ENCODE measurements at places on chromosomes 6 and 20.

- no peak for DNase-seq
These were observed 237.7 kb upstream of the RAB32 start for GRCh38 chr6:146305951-146306350.

DNA sequence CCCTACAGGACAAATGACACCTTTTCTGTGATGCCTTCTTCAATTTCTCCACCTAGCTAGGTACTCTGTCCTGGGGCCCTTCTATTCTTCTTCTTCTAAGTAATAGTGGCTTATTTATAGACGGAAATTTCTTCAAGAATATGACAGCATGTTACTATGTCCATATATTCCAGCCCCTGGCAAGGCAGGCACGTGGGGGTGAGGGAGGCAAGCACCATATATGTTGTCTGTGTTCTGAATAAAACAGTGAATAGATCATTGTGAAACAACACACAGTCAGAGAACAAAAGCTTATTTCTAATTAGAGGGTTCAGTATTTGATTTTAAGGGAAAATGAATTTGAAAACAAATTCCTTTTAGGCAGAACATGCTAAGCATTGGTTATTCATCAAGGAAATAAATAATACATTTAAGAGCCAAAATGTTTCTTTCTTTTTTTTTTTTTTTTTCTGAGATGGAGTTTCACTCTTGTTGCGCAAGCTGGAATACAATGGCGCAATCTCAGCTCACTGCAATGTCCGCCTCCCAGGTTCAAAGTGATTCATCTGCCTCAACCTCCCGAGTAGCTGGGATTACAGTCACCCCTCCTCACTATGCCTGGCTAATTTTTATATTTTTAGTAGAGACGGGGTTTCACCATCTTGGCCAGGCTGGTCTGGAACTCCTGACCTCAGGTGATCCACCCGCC, 6.2 kb downstream of the HEBP2 start:
- DNase-seq = no peak

- DNase-seq = no peak
These were observed 118.1 kb downstream of the IRF4 start for GRCh38 chr6:509676-510075.

DNA sequence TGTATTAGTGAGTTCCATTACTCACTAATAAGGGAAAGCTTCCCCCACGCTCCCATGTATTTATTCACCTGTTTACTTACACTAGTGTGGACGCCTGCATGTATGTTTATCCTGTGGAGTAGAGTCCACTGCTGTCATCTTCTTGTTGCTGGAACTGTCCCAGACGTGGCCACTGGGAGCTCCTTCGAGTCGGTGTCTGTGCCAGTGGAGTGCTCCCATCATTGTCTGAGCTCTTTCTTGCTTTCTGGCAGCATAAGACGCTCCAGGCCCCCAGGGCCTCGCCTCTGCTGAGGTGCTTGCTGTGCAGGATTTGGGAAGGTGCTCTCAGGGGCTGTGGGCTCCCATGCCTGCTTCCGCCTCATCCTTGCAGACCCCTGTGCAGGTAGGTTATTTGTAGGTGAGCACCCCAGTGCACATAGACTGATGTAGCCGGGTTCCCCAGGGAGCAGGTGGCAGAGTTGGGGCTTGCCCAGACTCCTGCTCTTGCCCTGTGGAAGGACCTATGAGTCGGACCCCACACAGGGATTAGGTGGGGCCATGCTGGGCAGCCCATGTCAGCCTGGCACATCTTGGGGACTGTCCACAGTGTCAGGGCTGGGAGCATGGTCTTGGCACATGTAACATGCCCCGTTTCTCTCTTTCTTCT, 16.6 kb downstream of the PHACTR3 start:
- no peak for DNase-seq

GRCh38 chr6:135144673-135145062, 36.4 kb upstream of the MYB start:
- no peak for DNase-seq

DNA sequence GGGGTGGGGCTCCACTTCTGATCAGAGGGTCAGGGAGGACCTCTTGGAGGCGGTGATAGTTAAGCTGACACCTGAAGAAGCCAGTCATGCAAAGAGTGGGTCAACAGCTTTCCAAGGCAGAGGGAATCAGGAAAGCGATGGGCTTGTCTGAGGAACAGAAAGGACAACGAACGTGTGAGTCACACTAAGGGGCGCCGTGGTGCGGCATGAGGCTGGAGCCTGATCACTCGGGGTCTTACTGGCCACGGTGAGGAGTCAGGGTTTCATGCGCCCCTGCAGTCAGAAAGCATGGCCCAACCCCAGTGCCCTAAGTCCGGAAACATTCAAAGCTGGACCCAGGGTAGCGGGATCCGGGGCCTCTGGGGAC, 50.6 kb upstream of the SLC32A1 start:
- DNase-seq = no peak

DNA sequence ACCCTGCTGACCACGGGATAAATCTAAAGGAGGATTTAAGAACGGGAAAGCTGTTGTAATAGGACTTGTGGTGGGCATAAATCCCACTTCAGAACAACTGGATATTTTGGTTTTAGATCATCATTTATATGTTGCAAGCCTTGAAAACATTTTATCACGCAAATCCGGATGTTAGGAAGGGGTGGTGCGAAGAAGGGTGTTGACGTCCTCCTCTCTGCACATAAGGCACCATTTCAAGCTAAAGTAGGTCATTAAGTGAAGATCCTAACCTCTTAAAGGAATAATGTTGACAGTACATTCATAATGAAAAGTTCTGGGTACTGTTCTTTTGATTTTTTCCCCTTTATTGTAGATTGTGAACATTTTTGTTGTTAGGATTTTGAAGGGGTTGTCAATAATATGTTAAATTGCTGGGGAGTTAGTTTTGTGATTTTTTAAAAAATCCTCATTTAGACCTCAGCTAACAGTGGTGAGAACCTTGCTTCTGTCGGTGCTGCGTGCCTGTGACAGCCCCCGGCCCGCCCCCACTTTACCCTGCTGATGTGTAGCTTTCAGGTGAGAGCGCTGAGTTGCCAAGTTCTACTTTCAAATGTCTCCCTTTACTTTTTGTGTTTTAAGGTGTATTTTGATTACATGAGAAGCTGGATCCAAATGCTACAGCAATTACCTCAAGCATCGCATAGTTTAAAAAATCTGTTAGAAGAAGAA, 88.8 kb downstream of the MAP3K4 start:
- no peak for DNase-seq

DNA sequence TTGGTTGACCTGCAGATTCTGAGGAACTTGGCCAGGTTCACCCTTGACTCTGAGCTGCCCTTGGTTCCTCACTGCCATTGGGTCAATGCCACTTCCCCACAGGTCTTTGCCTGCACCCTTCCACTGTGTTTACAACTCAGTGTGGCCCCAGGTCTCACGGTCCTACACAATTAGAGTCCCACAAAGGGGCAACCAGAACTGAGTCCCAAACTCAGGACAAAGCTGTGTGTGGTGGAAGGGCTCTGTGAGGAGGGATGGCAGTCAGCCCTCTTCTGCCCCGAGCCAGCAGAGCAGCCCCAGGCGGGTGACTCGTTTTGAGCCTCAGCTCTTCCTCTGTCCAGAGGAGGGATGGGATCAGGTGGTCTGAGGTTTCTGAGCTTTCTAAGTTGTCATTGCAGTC, 69.5 kb downstream of the NPEPL1 start:
- no peak for DNase-seq

GRCh38 chr6:134201716-134202115, 116.2 kb downstream of the SGK1 start:
- DNase-seq = no peak

DNA sequence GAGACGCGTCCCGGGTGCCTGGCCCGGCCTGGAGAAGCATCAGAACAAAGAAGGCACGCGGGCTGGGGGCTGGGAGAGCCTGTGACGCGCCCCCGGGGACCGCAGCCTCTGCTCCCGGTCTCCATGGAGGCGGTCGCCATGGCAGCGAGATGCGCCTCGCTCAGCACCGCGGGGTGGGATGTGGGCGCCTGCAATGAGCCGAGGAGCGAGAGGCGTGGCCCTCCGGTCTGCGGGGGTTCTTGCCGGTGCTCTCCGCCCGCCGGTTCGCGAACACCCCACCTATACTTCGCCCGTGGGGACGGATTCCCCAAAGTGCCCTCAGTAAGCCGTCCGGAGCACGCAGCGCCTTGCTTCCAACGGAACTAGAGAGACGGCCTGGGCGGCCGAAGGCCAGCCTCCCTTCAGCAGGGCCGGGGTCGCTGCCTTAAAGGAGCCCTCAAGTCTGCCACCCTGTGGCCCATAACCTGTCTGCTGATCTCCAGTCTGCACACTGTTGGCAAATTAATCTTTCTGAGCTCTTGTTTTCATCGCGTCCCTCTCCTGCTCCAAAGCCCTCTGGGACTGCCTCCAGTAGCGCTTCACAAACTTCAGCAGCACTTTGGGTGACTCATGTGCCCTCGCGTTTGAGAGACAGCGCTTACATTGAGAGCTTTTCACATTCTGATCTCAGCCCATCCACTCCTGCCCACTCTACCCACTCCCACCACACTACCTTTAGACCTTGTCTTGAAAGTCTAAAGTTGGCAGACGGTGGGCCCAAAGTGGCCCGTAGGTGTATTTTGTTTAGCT, 983 bp upstream of the ADISSP start:
- peak; percentile 58 for DNase-seq

- no peak for DNase-seq
These were observed 94.7 kb upstream of the PLCB4 start for GRCh38 chr20:8974009-8974708.

- DNase-seq = no peak
These were observed 20.0 kb downstream of the PDE10A start for GRCh38 chr6:165643015-165643414.

- DNase-seq = no peak
These were observed 148.7 kb upstream of the TCF21 start for GRCh38 chr6:133740218-133740617.

- no peak for DNase-seq
These were observed 241.6 kb upstream of the BTBD3 start for GRCh38 chr20:11675920-11676629.

DNA sequence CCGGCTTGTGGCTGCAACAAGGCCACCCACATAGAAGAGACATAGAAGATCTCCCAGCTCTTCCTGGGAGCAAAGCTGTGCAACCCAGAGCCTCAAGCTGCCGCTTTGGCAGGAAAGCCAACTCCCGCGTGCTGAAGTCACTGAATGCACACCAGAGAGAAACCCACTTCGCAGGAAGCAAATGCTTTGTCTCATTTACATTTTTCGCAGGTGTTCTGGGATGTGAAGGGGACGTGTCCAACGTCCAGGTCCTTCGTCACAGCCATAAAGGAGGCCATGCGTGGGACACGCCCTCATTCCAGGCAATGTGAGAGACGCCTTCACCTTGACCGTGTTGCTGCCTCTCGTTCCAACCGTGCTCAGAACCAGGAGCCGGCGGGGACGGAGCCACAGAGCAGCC, 24.4 kb downstream of the KCNQ2 start:
- DNase-seq = no peak

DNA sequence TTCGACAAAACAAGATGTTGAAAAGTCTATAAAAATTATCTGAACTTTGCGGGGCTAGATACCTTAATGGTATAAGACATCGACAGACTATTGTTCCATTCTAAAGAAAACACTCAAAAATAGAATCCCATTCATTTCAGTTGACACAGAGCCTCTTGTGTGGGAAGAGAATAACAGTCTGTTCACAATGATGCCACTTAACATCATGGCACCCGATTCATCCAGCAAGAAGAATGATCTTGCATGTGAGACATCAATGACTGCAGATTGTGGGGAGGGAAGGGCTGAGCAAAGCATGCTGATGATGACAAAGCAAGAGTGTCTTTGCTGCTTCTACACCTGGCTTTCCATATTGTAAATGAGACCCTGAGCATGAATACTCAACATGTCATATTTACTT, 49.7 kb upstream of the ARMH2 start:
- no peak for DNase-seq

GRCh38 chr20:48864738-48865318, 37.0 kb upstream of the PREX1 start:
- DNase-seq = no peak

GRCh38 chr6:112024464-112024863, 29.4 kb upstream of the CCN6 start:
- no peak for DNase-seq

- DNase-seq = no peak
These were observed 557.2 kb upstream of the AGPAT4 start for GRCh38 chr6:161830866-161831616.

GRCh38 chr20:37223053-37223452, 38.6 kb downstream of the GHRH start:
- DNase-seq = no peak

DNA sequence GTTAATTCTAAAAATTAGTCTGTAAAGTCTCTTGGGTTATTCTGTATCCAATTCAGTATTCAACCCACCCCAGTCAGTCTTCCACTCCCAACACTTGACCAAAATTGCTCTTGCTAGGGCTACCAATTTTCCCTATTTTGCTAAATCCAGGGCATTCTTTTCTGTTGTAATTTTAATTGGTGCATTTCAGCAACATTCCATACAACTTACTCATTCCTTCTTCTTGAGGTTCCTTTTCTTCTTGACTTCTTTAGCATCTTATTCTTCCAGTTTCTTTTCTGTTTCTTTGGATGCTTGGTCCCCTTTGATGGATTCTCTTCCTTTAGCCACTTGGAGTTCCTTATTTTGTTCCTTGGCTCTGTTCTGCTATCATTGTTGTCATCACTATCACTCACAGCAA, 11.2 kb upstream of the GRM1 start:
- no peak for DNase-seq

DNA sequence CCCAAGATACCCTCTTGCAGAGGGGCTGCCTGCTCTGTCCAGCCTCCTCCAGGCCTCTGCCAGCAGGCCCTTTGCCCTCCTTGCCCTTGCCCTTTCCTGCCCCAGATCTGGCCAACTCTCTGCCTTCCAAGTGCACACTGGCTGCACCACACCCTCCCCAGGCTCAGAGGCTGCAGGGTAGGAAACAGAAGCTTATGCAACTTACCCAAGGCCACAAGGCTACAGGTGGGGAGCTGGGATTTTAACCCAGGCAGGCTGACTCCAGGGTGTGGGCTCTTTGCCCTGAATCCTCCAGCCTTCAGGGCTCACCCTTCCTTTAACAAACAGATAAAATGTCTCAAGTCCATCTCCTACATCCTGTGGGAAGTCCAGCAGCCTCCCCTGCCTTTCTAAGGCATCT, 14.5 kb upstream of the TRAF3IP2 start:
- DNase-seq = no peak

- DNase-seq = no peak
These were observed 76.1 kb upstream of the TRDN start for GRCh38 chr6:123712831-123713230.
